ENCODE measurements at places on chromosomes 7 and 10.

DNA sequence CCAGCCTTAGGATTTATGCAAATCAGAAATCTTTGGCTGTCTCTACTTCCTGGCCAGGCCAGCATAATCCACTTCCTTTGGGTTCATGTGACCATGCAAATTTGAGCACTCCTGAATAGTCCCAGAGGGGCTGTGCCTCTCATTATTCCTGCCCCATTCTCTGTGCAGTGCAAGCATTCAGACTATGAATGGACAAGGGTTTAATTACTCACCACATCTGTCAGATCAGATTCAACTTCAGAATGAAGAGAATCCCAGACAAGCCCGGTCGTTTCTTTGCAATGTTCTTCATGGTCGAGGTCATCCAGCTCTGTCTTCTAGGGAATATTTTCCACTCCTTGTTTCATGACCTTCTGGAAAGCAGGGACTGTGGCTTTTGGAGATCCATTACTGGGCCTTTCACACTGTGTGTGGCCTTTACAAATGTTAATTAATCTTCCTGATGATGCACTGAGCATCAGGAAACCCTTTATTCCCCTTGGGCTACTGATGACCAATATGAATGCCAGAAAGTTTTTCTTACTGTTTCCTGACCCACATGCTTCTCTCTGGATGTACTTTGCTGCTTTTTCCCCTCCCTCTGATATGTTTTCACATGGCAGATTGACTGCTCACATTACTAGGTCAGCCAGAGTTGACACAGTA, 217.6 kb upstream of the TCF7L2 start:
- DNase-seq = no peak

GRCh38 chr7:105954711-105955110, 8.4 kb upstream of the CDHR3 start:
- DNase-seq = no peak

- DNase-seq = no peak
These were observed 1016.4 kb upstream of the KCND2 start for GRCh38 chr7:119256446-119257131.

DNA sequence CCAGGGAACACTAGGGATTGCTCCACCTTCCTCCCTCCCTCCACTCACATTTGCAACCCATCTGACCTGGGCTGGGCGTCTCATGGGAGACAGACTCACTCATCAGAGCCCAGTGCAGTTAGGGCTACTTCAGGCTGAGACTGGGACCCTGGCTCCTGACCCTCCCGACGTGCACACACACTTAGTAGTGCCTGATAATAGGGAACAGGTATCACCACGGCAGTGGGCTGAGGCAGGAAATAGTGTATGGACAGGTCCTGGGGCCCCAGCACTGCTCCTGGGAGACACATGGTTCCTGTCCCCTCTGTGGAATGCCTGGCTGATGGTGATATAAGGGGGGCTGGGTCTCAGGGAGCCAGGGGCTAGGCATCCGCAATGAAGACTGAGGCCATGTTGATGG, 14.3 kb downstream of the AQP1 start:
- peak; percentile 38 for DNase-seq

DNA sequence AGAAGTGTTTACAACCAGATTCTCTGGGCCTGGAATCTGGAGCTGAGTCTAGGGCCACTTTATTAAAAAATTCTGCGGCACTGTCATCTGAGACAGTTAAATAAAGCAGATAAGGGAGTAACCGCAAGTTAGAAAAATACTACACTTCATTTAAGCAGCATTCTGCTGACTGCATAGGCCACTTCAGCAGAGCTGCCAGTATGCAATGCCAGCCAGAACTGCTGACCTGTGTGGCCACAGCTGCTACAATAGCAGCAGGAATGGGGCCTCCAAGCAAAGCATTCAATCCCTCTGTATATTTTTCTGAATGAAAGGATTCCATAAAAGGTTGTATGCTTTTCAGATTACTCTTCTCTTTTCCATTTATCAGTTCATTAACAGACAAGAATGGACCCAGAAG, 136.0 kb downstream of the COL28A1 start:
- DNase-seq = no peak

DNA sequence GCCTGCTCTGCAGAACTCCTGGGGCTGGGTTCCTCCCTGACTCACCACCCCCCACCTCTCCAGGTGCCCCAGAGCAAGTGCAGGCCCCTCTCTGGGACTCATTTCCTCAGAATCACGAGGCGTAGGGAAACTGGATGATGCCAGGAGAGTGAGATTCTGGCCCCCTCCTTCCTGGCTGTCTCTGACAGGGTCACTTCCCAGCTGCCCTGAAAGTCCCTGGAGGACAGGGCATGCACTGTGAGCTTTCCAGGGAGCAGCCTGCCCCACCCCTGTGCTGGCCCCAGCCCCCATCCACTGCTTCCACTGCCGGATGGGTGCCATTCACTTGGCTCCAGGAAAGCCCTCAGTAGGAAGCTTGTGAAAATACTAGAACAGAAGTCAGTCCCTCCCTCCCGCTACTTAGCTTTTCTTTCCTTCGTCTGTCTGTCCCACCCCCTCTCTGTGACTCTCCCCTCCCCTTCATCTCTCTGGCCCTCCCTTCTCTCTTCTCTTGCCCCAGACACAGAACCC, 10.4 kb downstream of the TACR2 start:
- DNase-seq = no peak

- no peak for DNase-seq
These were observed 141.4 kb upstream of the HABP2 start for GRCh38 chr10:113411456-113411855.

DNA sequence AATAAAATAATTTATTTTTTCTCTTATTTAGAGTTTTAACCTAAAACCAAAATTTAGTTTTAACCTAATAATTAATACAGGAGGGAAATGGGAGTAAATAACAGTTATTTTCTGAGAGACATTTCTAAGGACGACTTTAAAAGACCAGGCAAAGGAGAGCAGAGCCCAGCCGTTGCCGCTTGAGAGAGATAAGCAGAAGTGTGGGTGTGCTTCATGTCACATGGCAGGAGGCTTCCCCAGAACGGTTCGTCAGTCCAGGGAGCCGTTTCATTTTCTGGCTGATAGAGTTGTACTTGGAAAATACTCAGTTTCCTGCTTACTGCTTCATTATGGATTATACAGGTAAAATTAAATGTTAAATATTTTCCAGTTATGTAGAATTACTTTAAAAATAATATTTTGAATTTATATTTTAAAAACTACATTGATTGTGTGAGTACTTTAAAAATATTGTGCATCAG, 61.4 kb downstream of the ST7 start:
- peak; percentile 52 for DNase-seq

- DNase-seq = no peak
These were observed 5.8 kb downstream of the CPA4 start for GRCh38 chr7:130298544-130299326.

- no peak for DNase-seq
These were observed 55.2 kb upstream of the FRMD4A start for GRCh38 chr10:14385596-14386593.

DNA sequence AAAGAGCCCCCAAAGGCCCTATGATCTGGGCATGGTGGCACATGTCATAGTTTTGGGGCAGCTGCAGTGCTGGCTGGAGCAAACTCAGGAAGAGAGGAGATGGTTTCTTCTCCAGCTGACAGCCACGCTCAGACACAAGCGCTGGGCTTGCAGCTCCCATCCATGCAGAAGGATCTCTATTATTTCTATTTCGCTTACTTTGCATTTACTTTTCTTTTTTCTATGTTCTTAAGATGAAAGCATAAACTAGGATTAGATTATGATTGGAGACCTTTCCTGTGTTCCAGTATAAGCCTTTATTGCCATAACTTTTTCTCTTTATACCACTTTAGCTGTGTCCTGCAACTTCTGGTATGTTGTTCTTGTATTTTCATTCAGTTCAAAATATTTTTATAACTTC, 5.0 kb downstream of the JAKMIP3 start:
- DNase-seq = no peak

DNA sequence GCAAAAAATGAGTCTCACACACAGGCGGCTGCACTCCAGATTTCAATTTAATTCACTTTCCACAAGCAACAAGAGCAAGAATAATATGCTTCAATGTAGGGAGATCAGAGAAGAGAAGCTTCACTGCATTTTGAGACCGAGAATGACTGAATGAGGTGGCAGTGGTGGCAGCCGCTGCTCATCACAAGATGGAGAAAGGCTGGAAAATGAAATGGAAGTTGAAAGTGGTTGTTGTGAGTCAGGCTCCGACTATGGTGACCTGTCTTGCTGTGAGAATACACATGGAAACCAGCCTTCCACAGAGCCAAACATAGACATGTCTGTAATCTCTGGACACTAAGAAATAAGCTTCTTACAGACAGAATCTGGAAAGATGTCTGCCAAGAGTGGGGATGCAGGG, 499.6 kb upstream of the LRRN3 start:
- no peak for DNase-seq

DNA sequence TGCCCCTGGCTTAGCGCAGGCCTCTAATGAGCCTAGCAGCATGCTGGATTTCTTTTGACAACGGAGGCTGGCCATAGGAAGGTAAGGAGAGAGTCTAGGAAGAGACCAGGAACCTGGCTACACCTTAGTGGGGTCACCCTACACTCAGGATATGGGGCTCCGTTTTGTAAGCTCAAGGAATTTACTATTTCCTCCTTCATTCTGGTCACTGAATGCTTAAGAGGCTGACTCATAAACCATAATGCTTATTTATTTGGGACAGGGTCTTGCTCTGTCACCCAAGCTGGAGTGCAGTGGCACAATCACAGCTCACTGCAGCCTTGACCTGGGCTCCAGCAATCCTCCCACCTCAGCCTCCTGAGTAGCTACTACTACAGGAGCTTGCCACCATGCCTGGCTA, 38.4 kb downstream of the CARD11 start:
- no peak for DNase-seq

- DNase-seq = no peak
These were observed 115.1 kb upstream of the ANTXRL start for GRCh38 chr10:46171661-46172060.

DNA sequence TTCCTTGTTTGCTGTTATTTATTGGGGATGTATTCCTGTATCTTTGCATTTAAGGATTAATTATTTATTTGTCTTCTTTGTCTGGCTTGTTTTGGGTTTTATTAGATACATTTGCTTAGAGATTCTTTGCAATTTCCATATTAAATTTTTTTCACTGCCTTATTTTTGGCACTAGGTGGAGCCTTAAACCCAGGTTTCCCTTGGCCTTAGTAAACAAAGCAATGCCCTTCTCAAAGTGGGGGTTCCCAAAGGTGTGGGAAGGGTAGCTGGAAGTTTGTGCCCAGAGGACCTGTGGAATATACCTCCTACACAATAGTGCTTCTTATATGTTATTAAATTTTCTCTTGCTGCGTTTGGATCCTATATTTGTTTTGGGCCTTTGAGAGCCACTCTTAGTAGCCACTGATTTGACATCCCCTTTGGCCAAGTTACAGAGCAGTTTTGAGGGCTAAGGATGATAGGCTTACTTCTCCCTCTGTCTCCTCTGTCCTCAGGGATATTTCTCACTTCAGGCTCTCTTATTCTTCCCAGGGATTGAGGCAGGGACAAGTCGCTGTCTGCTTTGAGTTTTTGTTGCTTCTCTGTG, 162.3 kb downstream of the ITGB1 start:
- no peak for DNase-seq

GRCh38 chr7:66896441-66896840, 24.6 kb upstream of the TMEM248 start:
- DNase-seq = no peak

DNA sequence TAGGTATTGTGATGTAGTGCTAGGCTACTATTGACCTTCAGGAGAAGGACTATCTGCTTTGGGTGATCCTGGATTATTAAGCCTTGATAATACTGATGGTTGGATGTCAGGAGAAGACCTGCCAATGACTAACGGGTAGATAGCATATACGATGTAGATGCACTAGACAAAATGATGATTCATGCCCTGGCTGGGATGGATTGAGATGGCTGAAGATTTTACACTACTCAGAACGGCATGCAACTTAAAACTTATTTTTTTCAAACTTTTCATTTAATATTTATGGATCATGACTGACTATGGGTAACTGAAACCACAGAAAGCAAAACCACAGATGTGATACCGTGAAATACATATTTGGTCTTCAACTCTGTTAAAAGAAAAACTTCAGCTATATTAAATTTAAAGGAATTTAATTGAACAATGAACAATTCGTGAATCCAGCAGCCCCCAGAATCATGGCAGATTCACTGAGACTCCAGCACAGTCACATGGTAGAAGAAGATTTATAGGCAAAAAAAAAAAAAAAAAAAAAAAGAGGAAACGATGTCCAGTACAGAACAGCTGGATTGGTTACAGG, 124.6 kb upstream of the CDK13 start:
- DNase-seq = no peak

DNA sequence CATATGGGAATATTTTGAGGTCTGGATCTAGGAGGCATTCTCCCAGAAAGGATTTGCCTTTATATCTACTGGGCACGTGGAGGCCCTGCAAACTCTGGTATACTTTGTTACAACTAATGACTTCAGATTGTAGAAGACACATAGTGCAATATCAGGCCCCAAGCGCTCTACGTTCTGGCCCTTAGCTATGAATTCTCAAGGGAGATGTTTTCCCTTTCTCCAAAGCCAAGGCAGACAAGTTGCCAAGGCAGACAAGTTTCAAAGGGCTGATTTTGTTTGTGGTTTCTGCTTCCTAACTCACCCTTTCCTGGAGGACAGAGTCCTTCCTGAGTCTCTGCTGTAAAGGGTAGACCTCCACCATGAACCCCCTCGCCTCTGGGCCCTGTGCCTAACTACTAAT, 99.4 kb upstream of the CTTNBP2 start:
- no peak for DNase-seq

DNA sequence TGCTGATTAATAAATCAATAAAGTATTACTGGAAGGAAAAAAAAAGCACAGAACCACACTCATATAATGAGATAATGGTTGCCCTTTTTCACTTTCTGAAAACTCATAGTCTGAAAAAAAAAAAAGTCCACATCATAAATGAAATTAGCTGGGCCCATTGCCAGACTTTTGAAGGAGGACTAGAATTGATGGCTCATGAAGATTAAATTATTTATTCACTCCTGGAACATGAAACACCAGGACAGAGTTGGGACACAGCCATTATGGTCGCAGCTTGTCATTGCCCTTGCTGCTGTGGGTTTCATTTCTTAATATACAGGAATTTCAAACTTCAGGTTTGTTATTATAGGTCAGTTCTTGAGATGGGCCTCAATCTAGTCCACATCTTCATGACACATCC, 91.9 kb downstream of the CNTNAP2 start:
- DNase-seq = no peak

GRCh38 chr7:80641548-80641947, 3.1 kb downstream of the CD36 start:
- no peak for DNase-seq

GRCh38 chr7:135291809-135292253, 58.2 kb downstream of the STRA8 start:
- no peak for DNase-seq

- no peak for DNase-seq
These were observed 54.4 kb downstream of the CYP2C9 start for GRCh38 chr10:94992811-94993210.

- DNase-seq = no peak
These were observed 478.6 kb downstream of the LRMDA start for GRCh38 chr10:75910032-75910431.

- peak; percentile 59 for DNase-seq
These were observed 117.6 kb upstream of the PDLIM1 start for GRCh38 chr10:95408148-95408960.

- DNase-seq = no peak
These were observed 491.1 kb upstream of the ZMIZ1 start for GRCh38 chr10:78577712-78578111.

- no peak for DNase-seq
These were observed 195.8 kb upstream of the HABP2 start for GRCh38 chr10:113356794-113357680.

All from ureter (tissue), 1 donor.